K562 (cell line): ENCODE measurements at places on chromosomes 7 and 10. TPM values are rescaled to one million over a fixed set of nuclear protein-coding genes. Genes with fewer than 3 reads are reported as not detected.

PRKCQ gene
- 13.6 and 14.6 TPM in 2 replicates for total RNA-seq

FAM20C gene
- total RNA-seq: 0.09 and 0.20 TPM in 2 replicates

UTF1 gene
- total RNA-seq: 0.16 and 0.35 TPM in 2 replicates

- no peak for DNase-seq
Observed at GRCh38 chr7:88760136-88760515, 626 bp downstream of the ZNF804B start.

DNA sequence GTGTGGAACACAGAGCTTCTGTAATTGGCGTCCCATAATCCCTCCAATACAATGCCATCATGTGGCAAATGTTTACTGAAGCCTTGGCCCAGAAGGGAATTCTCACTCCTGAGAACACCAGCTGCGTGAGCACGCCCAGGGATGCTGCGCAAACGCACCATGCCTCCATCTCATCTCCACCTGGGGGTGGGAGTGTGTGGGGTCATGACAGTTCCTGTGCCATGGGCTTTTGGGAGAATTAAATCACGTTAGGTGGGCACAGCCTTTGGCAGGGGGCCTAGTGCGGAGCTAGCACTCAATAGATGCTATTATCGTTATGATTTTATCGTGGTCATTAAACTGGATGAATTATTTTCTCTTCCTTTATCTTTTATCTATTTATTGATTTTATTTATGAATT is 15.8 kb downstream of the WDFY4 start:
- DNase-seq: no peak

DNA sequence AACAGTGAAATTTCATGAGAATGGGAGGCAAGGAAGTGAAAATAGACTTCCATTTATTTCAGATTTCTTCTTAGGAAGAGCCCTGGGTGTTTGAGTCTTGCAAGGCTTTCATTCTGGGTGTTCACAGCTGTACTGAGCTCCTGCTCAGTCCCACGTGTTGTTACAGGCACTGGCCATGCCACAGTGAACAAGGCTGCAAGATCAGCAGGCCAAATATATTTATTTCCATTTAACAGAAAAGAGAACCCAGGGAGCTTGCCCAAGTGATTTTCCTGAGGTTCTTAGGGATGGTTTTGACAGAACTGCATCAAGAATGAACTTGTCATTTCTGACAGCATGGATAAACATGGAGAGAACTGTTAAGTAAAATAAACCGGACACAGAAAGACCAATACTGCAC is 54.5 kb upstream of the CD36 start:
- no peak for DNase-seq

- DNase-seq: no peak
Observed at GRCh38 chr10:45420453-45421192, 46.6 kb downstream of the ALOX5 start.

PPP3CB gene
- total RNA-seq: 25.6 and 26.8 TPM in 2 replicates

- no peak for DNase-seq
Observed at GRCh38 chr7:141646826-141647480, 55.0 kb downstream of the DENND11 start.

- DNase-seq: no peak
Observed at GRCh38 chr7:15920953-15921352, 234.5 kb upstream of the MEOX2 start.

DNA sequence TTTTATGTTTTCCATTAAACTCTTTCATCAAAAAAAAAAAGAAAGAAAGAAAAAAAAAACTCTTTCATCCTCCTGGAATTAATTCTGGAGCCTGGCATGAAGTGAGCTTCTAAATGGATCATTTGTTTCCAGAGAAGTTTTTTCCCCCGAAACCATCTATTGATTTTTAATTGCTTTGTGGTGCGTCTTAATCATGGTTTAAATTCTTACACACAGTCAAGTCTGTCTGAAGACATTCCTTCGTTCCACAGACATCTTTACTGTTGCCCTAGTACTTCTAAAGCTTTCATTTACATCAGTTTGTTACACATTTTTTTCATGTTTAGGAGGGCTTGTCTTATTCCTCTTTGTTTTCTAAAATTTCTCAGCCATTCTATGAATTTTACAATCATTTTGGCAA is 493.4 kb upstream of the FOXK1 start:
- no peak for DNase-seq

DNA sequence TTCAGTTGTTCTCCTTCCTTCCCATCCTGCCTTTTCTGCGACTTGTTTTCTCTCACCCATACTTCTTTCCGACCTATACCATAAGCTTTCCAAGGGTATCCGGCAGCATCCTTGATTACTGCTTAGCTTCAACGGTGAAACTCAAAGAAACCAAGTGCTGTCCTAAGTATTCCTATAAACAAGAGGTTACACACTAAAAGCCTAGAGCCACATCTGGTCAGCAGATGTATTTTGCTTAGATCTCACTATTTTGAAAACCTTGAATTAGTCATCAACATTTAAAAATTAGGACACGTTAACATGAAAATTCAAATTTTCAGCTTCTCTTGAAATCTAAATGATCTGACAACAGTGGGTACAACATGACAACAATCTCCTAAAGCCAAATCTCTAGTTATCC is 20.0 kb downstream of the ARHGAP21 start:
- DNase-seq: no peak

- peak; percentile 14 for DNase-seq
Observed at GRCh38 chr10:6278519-6279120, 75.9 kb downstream of the PFKFB3 start.

DNA sequence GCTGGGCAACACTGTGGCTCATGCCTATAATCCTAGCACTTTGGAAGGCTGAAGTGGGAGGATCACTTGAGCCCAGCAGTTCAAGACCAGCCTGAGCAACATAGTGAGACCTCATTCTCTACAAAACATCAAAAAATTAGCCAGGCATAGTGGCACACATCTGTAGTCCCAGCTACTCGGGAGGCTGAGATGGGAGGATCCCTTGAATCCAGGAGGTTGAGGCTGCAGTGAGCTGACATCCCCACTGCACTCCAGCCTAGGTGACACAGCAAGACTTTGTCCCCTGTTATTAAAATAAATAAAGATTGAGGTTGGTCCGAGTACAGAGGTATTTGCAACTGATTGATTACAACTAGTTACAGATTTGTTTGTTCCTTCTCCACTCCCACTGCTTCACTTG is 44.1 kb downstream of the SKIDA1 start:
- DNase-seq: no peak

GNAT3 gene
- total RNA-seq: not detected in 2 replicates
